A673 (cell line): ENCODE measurements at places on chromosomes 4 and X. TPM values are rescaled to one million over a fixed set of nuclear protein-coding genes. Genes with fewer than 3 reads are reported as not detected.

GRCh38 chr4:163440040-163440439, 33.5 kb downstream of the TKTL2 start:
- no peak for DNase-seq

SSX3 gene
- total RNA-seq: 0.81 and 1.2 TPM in 2 replicates

PHF8 gene
- 30.7 and 31.0 TPM in 2 replicates for total RNA-seq

FAM184B gene
- 0.15 and 0.26 TPM in 2 replicates for total RNA-seq
